SK-MEL-5 (cell line): ENCODE measurements at places on chromosomes 2 and 18. TPM values are rescaled to one million over a fixed set of nuclear protein-coding genes. Genes with fewer than 3 reads are reported as not detected.

The GPC1 gene
- total RNA-seq, result 4.9 and 5.8 TPM in 2 replicates

The SERPINB13 gene
- total RNA-seq, result not detected in 2 replicates

The ABCB11 gene
- total RNA-seq, result 0.03 TPM in 1 of 2 replicates, not detected in the other

The BOLL gene
- total RNA-seq, result not detected in 2 replicates

The UGGT1 gene
- 52.3 and 58.4 TPM in 2 replicates for total RNA-seq

The CHST10 gene
- 35.5 and 36.6 TPM in 2 replicates for total RNA-seq

The CD8B gene
- not detected in 2 replicates for total RNA-seq

The MGAT5 gene
- 23.4 and 24.7 TPM in 2 replicates for total RNA-seq

The VWC2L gene
- total RNA-seq, result not detected in 2 replicates

The ERBB4 gene
- total RNA-seq, result 0.32 and 0.75 TPM in 2 replicates

The SPATA3 gene
- not detected in 2 replicates for total RNA-seq

The PMAIP1 gene
- 8.0 and 11.5 TPM in 2 replicates for total RNA-seq

The HOXD8 gene
- total RNA-seq, result 14.5 and 19.7 TPM in 2 replicates

The GREB1L gene
- 0.50 and 1.9 TPM in 2 replicates for total RNA-seq

The PPM1B gene
- total RNA-seq, result 25.2 and 30.4 TPM in 2 replicates

The LOXHD1 gene
- not detected in 2 replicates for total RNA-seq

The SLC16A14 gene
- not detected in 2 replicates for total RNA-seq

The CXXC1 gene
- 14.9 and 19.4 TPM in 2 replicates for total RNA-seq

The CCDC68 gene
- not detected in 2 replicates for total RNA-seq

The GPR155 gene
- total RNA-seq, result 2.3 and 3.0 TPM in 2 replicates

The CD207 gene
- total RNA-seq, result 0.08 TPM in 1 of 2 replicates, not detected in the other

The AGXT gene
- 0.16 TPM in 1 of 2 replicates, not detected in the other for total RNA-seq

The AMMECR1L gene
- 25.3 and 28.8 TPM in 2 replicates for total RNA-seq

The CBLN2 gene
- not detected in 2 replicates for total RNA-seq
